ENCODE measurements at places on chromosomes 11 and 22.

DNA sequence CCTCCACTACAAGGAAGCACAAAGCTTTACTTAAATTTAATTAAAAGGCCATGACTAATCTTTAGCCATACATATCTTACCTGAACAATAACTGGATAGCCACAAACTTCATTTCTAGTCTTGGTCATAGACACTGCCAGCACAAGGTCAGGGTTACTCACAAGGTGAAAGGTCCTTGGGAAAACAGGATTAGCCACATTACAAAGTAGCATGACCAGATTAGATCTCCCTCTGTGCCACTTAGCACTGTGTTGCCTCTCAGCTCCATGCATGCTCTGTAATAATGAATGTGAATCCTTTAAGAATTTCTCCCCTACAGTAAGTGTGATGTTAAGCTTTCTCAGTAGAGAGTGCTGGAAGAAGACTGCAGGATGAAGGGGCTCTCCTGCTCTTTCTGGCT is 325.1 kb upstream of the MPPED2 start:
- no peak for DNase-seq

GRCh38 chr22:27616033-27616432 is 185.5 kb downstream of the MN1 start:
- DNase-seq, result no peak

GRCh38 chr11:114399490-114400215 is 658 bp downstream of the C11orf71 start:
- no peak for DNase-seq

DNA sequence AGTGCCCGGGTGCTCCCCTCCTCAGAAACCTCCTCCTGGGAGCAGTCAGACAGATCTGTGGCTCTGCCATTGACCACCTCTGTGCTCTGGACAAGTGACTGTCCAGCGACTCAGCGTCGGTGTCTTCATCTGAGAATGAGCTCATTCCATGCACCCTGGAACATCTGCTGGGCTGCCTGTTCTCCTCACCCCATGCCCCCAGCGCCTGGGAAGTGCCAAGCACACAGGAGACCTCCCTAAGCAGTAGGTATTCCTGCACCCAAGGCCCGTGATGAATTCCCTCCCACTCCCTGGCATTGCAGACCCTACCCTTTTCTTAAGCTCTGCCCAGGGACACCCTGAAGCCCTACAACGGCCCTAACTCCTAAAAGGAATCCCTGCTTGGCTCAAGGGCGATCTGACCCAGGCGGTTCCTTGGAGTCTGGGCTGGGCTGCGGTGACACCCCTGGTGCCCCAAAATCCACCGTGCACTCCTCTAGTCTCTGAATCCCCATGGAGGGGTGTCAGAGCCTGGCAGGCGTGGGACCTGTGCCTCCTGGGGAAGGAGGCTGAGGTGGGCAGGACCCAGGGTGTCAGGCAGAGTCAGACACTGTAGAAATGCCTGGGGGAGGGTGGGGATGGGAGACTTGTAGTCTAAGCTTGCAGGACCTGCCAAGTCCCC is 92.0 kb downstream of the CEP164 start:
- no peak for DNase-seq

- DNase-seq, result no peak
Observed at GRCh38 chr11:116980136-116980793, 118.0 kb downstream of the SIK3 start.

DNA sequence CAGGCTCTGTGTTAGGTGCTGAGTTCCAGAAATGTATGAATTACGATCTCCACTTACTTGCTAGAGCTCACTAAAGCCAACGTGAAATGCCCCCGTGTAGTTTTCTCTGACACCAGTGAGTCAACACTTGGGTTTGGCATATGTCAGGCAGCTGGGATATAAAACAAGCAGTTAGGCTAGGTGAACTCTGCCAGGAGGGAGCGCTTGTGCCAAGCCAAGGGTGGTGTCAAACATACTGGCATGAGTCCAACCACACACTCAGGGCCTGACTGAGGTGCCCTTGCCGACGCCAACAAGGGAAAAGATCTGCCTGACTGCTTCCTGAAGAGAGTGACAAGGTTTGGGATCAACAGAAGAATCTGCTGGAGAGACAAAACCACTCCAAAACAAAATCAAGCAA is 167.8 kb upstream of the NARS2 start:
- no peak for DNase-seq

- DNase-seq, result no peak
Observed at GRCh38 chr11:68254421-68254820, 17.4 kb downstream of the C11orf24 start.

DNA sequence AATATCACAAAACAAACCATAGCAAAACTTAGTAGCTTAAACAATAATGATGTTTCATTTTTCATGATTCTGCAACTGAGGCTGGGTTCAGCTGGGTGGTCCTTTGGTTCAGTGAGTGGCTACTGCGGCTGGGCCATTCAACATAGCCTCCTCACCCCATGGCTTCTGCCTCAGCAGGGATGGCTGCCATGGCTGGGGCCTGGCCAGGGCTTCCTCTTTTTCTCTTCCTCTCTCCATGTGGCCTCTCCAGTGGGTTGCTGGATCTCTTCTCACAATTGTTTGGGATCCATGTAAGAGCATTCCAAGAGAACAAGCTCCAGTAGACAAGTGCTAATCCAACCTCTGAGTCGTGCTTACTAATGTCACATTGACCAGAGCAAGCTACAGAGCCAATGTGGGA is 248.6 kb upstream of the PLET1 start:
- no peak for DNase-seq
